ENCODE measurements at places on chromosomes 6 and 20.
A peak's percentile ranks its signal among the peaks of the same experiment; 100 is the strongest.

DNA sequence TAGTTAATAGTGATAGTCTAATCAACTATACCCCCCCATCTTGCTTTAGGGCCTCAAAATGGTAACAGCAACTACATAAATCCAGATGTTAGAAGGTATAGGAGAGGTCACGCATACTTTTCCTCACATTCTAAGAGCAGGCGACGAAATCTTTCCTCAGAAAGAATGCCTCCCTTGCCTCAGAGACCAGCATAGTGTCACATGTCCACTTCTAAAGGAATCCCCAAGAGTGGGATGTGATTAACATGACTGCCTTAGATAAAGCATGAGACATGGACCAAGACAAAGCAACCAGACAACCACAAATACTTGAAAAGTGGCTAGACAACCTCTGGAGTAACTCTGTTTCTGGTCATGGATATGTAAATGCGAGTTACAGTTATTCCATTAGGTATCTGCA is 710.7 kb downstream of the EYS start:
- no peak for DNase-seq

- DNase-seq, result no peak
These were observed 308 bp upstream of the COL21A1 start for GRCh38 chr6:56247654-56248122.

GRCh38 chr6:3568396-3569082 is 111.7 kb upstream of the SLC22A23 start:
- peak; percentile 50 for DNase-seq

GRCh38 chr6:339480-339879 is 47.2 kb downstream of the DUSP22 start:
- no peak for DNase-seq

GRCh38 chr6:24980507-24981385 is 45.0 kb upstream of the RIPOR2 start:
- peak; percentile 73 for DNase-seq

DNA sequence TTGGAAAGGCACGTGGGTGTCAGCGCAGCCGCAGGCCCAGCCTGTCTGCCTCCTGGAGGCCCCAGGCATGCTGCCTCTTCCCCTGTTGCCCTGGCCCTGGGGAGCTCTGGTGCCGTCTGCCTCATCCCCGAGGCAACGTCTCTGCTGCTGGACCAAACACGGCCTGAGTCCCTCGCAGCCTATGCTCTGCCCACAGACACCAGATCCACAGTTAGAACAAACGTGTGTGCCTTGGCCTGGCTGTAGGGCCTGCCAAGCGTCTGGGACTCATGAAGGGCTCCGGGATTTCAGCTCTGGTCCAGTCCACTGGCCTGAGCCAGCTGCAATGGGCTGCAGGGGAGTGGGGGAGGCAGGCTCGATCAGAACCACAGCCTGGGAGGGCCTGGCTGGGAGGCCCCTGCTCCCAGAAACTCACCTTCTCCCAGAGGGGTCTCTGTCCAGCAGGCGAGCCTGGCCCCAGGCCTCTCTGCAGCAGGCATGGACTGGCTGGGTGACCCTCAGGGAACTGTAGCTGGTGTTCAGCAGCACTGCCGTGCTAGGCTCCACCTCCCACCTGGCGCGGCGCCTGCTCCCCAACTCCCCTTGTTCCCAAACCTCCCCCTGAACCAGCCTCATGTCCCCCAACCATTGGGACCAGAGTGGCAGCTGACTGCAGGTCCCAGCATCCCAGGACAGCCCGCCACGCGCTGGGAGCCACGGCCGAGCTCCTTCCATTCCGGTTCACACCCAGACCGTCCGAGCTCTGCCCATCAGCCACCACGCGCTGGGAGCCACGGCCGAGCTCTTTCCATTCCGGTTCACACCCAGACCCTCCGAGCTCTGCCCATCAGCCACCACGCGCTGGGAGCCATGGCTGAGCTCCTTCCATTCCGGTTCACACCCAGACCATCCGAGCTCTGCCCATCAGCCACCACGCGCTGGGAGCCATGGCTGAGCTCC is 197.0 kb downstream of the DLL1 start:
- no peak for DNase-seq

DNA sequence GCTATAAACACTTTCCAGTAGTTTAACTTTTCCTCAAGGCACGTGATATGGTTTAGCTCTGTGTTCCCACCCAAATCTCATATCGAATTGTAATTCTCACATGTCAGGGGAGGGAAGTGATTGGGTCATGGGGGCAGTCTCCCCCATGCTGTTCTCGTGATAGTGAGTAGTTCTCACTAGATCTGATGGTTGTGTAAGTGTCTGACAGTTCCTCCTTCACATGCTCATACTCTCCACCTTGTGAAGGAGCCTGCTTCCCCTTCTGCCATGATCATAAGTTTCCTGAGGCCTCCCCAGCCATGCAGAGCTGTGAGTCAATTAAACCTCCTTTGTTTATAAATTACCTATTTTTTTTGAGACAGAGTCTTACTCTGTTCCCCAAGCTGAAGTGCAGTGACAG is 127.9 kb downstream of the DTNBP1 start:
- DNase-seq, result no peak

- no peak for DNase-seq
These were observed 21.8 kb downstream of the PCK1 start for GRCh38 chr20:57582432-57583288.

- DNase-seq, result no peak
These were observed 6.4 kb downstream of the CLPS start for GRCh38 chr6:35790683-35791082.

DNA sequence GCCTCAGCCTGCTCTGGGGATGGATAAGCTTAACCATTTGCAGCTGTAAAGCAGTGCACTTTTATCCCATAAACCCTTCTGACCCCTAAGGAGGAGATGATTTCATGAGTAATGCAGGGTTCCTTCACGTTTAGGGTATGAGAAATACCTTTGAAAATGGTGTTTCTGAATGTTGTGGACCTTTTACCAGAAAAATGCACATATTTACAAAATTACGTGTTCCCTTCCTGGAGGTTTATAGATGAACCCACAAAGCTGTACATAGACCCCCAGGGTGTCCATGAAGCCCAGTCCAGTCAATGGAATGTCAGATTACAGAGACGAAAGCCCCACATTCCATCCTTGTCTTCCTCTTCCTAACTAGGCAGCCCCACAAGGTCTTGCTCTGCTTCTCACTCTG is 78.6 kb upstream of the INSM1 start:
- DNase-seq, result no peak

DNA sequence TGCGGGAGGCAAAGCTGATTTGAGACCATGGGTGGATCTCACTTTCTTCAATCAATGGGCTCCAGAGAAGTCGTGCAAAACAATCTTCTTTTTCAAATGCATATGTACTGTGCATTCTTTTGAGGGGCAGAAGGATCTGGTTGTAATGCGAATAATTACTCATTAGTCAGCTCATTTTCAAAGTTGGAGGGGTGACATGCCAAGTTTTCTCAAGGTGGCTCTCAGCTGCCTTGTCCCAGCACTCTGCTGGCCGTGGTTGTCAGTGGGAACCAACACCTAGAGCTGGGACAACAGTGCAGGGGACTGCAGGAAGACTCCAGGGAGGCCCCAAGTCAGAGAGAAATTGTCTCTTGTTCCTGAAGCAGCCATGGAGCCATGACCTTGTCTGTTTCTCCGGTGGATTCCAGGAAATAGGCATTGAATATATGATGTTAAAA is 25.3 kb downstream of the MYT1 start:
- no peak for DNase-seq

DNA sequence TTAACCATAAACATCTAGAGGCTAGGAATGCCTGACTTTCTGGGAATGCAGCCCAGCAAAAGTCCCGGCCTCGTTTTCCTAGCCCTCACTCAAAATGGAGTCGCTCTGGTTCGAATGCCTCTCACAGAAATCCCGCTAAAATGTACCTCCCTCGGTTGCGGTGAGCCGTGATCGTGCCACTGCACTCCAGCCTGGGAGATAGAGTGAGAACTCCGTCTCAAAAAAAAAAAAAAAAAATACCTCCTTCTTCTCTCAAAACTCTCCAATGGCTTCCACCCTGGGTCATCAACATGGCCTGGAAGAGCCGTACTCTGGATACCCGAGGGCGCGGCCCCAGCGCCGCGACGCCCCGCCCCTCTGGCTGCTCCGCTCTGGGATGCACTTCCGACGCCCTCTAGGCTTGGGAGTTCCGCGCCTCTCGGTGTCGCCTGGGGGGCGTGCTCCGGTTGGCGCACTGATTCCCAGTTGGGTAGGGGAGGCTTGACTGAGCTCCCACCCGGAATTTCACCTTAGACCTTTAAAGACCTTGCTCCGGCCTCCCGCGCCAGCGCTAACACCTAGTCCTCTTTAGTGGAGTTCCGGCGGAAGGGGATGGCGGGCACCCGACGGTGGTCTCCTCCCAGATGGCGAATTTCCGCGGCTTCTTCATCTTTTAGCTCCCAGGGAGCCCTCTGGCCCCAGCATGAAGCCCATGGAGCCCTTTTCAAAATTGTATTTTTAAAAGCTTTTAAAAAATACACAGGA is 12.3 kb downstream of the HMGN4 start:
- peak; percentile 73 for DNase-seq

DNA sequence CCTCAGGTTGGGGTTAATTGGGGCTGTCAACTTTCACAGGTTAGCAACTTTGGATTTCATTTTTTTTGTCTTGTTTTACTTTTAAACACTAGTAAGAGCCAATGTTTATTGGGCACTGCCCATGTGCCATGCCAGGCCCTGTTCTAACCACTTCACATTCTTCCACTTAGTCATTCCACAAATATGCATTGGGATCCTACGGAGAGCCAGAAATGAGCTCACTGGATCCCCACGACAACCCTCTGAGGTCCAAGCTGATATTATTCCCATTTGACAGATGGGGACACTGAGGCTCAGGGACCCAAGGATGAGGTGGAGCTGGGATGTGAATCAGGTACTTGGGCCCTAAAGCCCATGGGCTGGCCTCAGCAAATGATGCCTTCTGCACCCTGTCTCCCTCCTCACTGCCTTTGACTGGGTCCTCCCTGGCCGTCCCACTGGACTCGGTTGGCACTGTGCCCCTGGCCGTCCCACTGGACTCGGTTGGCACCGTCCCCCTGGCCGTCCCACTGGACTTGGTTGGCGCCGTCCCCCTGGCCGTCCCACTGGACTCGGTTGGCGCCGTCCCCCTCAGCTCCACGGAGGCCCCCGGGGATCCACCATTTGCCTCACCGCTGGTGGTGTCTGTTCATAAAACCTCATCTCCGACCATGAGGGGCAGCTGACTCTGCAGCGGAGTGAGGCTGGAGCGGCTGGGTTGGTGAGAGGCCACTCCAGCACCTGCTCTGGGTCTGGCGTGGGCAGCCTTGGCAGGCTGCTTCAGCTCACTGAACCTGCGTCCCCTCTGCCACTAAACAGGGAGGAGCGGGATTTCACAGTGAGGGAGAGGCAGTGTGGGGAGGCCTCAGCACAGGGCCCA is 4.8 kb upstream of the PMEPA1 start:
- DNase-seq, result peak; percentile 80

DNA sequence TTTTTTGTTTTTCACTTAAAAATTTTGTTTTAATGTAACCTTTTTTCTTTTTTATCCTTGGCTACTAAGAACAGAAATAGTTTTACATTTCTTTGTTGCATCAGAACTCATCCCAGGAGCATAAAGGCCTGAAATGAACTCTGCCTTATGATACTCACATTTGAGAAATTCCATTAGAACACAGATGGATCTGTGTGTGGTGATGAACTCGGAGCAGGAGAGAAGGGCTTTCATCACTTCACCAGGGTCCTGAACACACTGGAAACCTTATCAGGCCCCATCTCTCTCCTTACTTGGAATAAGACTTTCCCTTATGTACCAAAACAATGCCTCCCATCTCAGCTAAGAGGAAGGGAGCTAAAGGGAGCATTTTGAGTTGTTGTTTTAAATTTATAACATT is 139.4 kb downstream of the PHF3 start:
- no peak for DNase-seq

DNA sequence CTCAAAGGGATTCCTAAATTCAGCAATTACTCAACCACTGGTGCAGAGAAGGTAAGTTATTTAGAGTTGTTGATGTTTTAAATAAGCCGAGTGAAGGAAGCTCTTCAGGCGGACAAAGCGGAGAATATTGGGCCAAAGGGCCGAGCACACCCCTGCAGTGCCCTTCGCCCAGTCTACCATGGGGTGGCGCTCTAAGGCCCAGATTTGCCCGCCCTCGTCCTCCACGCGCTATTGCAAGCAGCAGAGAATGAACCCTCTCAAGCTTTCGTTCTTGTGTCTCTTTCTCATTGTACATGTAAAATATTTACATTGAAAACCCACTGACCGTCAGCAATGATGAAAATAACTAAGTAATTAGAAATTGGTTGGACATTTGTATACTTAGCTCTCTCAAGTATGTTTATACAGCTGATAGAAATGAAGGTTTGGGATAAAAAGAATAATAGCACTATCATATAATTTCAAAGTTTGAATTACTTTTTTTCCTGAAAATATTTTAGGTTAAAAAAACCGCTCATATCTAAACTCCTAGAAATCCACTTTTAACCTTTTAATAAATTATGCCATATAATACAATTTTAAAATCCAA is 195.0 kb upstream of the CEP162 start:
- peak; percentile 30 for DNase-seq

DNA sequence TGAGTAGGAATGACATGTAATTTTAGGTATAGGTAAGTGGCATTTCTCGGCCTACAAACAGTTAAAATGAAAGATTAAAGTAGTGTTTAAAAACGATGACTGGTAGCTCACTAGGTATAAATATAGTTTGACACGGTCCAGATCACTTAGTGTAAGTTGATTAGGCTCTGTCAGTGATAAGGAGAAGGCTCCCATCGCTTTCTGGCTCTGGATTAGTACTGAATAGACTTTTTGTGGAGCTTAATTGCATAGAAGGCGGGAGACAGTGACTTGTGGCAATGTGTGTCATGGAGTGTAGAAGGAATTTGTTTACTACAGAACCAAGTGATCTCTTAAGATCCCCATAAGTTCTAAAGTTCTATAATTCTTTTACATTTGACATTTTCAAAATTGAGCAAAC is 6.7 kb downstream of the PYGB start:
- DNase-seq, result no peak

DNA sequence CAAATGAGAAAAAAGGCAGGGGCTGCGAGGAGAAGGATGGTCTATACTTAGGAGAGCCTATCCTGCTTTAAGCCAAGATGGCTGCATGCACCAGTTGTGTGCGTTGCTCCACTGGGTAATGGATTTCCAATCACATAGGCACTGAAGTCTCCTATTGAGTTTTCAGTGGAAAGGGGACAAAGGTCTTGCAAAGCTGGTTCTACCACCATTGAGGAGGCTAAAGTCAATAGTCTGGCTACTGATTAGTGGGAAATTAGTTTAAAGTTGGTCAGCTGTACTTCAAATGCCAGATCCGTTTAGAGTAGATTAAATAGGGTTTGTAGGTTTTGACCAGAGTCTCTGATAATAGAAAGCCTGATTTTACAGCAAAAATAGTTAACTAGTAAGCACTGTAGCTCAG is 104.9 kb downstream of the SESN1 start:
- DNase-seq, result no peak

- peak; percentile 9 for DNase-seq
These were observed 120.0 kb downstream of the FOXC1 start for GRCh38 chr6:1729750-1730140.

GRCh38 chr20:50540620-50541605 is 30.7 kb downstream of the PTPN1 start:
- DNase-seq, result peak; percentile 66

Measured in fibroblast of skin of scalp (primary cell).